Right atrium auricular region (tissue), 2 donors: ENCODE measurements at places on chromosomes 12 and 14.

- H3K27me3 ChIP-seq = no peaks in the 10 kb centered on the region
- DNase-seq = no peak
- no peaks in the 10 kb centered on the region for H3K36me3 ChIP-seq
- H3K4me3 ChIP-seq = no peak overlapping the region
- H3K27ac ChIP-seq = no peak overlapping the region
Observed at GRCh38 chr12:62841846-62842245, 93.1 kb downstream of the PPM1H start.

- no peak for DNase-seq
- no peak overlapping the region for H3K4me3 ChIP-seq
- no peaks in the 10 kb centered on the region for H3K36me3 ChIP-seq
- H3K27me3 ChIP-seq = no peaks in the 10 kb centered on the region
Observed at GRCh38 chr12:104219908-104220404, 4.4 kb downstream of the TXNRD1 start.

GRCh38 chr12:2689393-2689792 is 105.4 kb upstream of the FKBP4 start:
- H3K36me3 ChIP-seq = peaks cover 61% of the 10 kb centered on the region

GRCh38 chr12:113803759-113804140 is 162.4 kb downstream of the RBM19 start:
- H3K27ac ChIP-seq = no peak overlapping the region
- no peaks in the 10 kb centered on the region for H3K27me3 ChIP-seq
- no peak overlapping the region for H3K4me3 ChIP-seq
- no peak for DNase-seq
- no peaks in the 10 kb centered on the region for H3K4me1 ChIP-seq
